DMS153 (cell line): ENCODE measurements at places on chromosomes 2 and 18.

DNA sequence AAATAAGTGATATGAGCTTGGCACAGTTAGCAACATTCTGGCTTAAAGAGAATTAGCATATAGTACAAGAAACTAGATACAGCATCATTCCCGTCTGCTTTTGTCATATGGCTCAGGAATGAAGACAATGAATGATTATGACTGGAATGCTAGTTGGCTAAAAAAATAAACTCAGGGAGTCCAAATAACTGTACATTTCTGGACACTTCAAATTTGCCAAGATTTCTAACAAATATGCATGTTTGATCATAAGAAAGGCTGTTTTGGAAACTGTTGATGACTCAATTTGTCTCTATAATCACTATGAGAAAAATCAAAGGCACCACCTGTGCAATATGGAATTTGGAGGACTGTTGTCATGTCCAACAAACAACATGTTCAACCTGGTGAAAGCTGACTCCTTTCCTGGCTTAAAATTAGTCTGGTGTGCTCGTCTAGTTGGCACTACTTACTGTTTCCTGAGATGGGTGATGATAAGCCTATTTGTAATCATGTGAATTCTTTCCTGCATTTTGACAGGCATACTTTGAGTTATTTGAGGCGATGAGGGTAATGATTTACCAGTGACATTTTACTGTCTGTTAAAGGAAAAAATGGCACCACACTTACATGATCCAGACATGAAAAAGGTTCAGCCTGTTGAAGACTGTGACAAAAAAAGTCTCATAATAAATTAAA lies 133.9 kb upstream of the CDH20 start:
- no peak for DNase-seq

GRCh38 chr18:79521416-79522205 lies 125.9 kb downstream of the NFATC1 start:
- DNase-seq = no peak

DNA sequence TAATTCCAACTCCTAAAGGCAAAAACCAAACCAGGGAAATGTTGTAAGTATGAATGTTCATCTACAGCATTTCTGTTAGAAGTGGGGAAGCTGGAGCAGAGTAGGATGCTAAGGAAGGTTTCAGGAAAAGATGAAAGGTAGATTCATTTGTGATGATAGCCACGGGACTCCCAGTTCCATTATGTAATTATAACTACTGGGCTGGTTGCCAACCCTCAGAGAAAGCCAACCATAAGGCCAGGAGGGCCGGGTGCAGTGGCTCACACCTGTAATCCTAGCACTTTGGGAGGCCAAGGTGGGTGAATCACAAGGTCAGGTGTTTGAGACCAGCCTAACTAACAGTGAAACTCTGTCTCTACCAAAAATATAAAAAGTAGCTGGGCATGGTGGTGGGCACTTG lies 288.9 kb upstream of the ETAA1 start:
- peak; percentile 62 for DNase-seq

DNA sequence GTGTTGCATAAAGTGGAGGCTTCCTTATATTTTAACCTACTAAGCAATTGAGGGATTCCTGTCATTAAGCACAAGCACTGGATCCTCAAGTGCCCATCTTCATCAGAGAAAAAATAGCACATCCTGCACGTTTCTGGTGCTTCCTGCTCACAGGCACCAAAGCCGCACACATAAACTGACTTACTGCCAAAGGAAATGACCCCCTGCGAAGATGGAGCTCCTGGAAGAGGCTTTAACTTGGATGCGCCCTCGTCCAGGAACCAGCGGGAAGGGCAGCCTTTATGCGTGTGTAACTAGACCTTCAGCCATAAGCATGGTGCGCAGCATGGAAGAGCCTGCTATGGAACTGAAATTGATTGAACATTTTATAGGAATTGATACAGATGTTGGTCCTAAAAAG lies 188.7 kb downstream of the FTCDNL1 start:
- DNase-seq = no peak

GRCh38 chr18:23832911-23833310 lies 143.7 kb downstream of the LAMA3 start:
- no peak for DNase-seq

DNA sequence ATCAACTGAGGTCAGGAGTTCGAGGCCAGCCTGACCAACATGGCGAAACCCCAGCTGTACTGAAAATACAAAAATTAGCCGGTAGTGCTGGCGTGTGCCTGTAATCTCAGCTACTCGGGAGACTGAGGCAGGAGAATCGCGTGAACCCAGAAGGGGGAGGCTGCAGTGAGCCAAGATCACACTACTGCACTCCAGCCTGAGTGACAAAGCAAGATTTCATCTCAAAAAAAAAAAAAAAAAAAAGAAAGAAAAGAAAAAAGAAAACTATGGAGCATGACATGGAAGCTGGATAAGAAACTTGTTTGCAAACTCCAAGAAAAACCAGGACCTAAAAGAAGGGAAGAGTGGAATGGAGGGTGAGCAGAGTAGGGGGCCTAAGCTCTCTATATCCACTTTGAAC lies 1.9 kb upstream of the CHMP1B start:
- no peak for DNase-seq

- no peak for DNase-seq
Measured at GRCh38 chr2:195331966-195332365, 325.1 kb upstream of the SLC39A10 start.

DNA sequence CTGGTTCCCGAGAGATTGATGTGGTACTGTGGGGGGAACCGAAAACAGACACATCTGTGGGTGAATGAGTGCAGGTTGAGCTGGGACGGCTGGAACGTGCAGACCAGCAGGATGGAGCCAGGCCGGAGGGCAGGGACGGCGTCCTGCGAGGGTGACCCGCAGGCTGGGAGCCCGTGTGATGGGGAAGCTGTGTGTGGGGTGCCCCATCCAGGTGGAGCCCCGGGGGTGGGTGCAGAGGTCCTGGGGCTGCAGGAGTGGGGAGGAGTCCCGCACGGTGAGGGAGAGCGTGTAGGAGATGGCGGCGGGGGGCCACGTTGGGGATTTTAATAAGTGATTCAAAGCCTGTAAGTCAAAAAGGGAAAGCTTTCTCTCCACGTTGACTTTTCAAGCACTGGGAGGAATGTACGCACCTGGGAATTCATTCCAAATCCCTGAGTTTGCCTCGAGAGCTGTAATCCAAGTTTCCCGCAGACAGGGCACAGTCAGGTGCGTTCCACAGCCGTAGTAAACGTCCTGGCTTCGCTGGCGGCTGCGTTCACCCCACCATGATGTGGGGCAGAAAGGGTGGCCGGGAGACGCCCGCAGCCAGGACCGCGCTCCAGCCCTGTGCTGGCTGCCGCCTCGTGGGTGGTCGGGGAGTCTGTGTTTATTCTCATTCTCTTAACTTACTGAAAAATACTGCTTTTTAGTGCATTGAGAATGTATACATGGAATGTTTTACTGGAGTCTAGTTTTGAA lies 54.0 kb downstream of the NFATC1 start:
- no peak for DNase-seq

DNA sequence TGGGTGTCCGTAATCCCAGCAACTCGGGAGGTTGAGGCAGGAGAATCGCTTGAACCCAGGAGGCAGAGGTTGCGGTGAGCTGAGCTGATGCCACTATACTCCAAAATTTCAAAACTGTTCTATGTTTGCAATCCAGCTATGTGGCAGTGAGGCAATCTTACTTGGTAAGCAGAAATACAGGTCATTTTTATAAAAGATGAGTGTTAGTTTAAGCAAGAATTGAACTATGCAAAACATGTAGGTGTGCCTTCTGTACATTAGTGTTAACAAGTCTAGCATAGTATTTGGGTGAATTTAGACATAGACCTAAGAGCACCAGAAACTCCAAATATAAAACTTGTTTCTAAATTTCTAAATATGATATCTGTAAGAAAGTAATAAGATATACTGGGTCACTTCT lies 7.2 kb downstream of the DSC1 start:
- no peak for DNase-seq

- DNase-seq = no peak
Measured at GRCh38 chr2:223900531-223900930, 44.6 kb downstream of the WDFY1 start.

- peak; percentile 12 for DNase-seq
Measured at GRCh38 chr2:101253013-101253702, 472 bp downstream of the CNOT11 start.

GRCh38 chr18:62030091-62030985 lies 137.5 kb upstream of the RNF152 start:
- DNase-seq = no peak

DNA sequence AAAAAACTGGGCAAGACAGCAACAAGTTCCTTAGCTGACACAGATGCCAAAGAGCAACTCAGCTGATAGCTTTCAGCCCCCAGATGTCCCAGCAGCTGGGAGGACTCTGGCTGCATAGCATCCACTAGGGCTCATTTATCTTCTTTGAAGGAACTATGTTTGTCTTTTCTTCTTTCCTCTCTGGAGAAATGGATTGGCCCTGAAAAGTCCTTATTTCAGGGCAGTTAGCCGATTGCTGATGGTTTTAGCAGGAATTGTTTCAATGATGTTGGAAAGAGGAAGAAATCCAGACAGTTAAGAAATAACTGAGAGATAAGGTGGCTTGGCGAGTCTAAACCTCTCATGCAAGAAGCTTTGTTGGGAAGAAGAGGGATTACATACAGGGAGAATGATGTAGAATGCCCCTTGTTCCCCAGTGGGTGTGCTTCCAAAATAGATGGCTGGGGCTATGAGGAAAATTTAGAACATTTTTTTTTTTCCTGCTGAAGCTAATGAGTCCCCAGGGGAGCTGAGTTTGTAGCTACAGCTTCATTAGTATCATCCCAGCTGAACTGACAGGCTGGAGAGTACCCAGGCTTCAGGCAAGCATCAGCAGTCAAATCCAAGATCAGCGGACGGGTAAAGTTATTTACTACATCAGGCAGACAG lies 33.6 kb upstream of the SERPINE2 start:
- DNase-seq = no peak

- DNase-seq = no peak
Measured at GRCh38 chr2:105598829-105599698, 145.6 kb upstream of the NCK2 start.

DNA sequence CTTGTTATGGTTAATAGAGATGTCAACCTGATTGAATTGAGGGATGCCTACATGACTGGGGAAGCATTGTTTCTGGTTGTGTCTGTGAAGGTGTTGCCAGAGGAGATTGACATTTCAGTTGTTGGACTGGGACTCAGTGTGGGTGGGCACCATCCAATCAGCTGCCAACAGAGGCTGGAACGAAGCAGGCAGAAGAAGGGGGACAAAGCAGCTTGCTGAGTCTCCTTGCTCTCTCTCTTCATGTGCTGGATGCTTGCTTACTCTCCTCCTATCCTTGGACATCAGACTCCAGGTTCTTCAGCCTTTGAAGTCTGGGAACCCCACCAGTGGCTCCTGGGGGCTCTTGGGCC lies 22.2 kb upstream of the SMAD4 start:
- no peak for DNase-seq

- no peak for DNase-seq
Measured at GRCh38 chr2:98502556-98503335, 58.1 kb downstream of the INPP4A start.

GRCh38 chr2:33160191-33160590 lies 213.4 kb downstream of the LTBP1 start:
- DNase-seq = no peak

DNA sequence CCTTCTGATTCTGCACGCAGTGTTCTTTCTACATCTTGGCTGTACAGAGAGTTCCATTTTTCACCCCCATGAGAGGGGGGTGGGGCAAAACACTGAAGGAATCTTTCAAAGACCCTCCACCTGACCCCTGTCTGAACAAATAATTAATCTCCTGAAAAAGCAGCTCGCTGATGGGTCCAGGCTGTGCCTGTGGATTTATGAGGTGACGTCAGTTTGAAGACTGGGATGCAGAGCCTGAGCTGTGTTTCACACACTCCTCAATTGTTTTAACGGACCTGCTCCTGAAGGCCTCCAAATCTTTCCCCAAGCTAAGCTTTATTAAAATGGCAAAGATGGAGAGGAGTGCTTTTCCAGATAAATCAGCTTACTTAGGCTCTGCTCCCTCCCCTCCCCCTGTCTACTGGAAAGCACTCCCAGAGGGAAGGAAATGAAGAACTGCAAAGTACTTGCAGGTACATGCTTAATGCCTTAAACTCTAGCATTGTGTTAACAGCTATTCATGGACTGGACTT lies 390.2 kb upstream of the TNP1 start:
- no peak for DNase-seq

DNA sequence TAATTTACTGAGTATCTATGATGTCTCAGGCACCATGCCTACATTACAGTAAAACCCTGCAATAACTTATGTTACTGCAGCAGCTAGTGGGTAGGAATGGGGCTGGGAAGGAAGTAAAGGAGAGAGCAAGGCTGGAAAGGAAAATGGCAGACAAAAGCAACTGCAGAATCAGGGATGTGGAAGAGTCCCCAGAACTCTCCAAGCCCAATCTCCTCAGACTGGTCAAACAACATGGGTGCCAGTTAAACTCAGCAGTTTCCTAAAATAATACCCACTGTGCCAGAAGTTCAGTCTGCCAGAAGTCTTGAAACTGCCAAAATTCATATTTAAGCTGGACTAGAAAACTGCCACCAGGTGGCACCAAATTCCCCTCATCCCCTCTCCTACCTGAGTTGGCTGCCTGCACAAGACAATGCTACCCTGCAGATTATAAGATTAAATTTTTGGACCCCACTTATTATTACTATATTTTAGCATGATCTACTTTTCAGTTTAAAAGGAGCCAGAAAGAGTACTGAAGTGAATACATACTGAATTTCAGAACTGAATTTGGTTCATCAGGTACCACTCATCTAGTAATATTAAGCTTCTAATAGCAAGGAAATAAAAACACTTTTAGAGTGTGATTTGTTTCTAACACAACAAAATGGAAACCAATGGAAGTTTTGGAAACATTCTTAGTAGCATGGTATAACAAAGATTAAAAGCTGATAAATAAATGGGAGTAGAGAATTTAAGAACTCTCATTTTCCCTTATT lies 86.8 kb upstream of the DNER start:
- DNase-seq = no peak

DNA sequence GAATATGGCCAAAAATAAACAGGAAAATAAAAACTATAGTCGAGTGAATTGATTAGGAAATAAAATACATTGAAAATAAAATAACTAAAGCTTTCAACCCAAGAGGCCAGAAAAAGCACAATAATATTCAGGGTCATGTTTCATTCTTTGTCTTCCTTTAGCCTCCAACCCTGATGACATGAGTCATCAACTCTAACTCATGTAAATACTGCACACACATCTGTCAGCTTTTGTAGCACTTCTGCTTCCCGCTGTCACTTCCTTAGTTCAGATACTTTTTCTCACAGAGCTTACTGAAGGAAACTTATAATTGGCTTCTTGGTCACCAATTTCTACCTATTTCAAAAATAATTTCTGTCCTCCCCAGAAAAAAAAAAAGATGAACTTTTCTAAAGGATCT lies 112.8 kb downstream of the UPP2 start:
- DNase-seq = peak; percentile 75

GRCh38 chr18:59279722-59280121 lies 6.5 kb upstream of the RAX start:
- DNase-seq = no peak

GRCh38 chr2:190159453-190159852 lies 96.9 kb upstream of the MSTN start:
- no peak for DNase-seq

- DNase-seq = no peak
Measured at GRCh38 chr2:68766376-68766845, 31.8 kb downstream of the ARHGAP25 start.

- peak; percentile 43 for DNase-seq
Measured at GRCh38 chr2:9473985-9474360, 378 bp upstream of the IAH1 start.
